ENCODE measurements at places on chromosomes 2 and 18. TPM values are rescaled to one million over a fixed set of nuclear protein-coding genes. Genes with fewer than 3 reads are reported as not detected.

DNA sequence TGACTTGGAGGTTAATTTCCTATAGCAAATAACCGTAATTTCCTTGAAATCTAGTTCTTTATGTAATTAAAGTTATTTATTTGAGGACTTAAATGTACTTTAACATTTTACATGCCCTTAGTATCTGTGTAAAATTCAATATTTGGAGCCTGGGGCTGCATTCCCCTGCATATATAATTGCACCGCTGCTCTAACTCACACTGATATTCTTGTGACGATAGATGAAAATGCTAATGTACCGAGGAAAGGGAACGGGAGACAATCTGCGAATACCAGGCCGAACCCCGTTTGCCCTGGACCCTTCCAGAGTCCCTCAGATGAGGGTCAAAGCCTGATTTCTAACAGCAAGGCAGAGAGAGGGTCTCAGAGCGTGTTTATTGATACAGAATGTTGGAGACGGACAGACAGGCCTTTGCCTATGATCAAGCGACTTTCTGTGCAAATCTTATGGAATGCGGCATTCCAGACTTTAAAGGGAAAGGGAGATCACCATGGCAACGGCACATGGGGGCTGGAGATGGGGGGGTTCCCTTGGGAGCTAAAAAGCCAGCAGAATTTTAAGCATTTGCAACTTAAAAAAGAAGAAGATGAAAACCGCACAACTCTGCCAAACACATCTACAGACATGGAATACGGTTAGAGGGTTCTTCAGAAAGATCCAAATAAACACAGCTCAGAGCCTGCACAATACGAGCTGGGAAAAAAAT is 57.6 kb upstream of the TWIST2 start:
- H3K27me3 ChIP-seq, result no peaks in the 10 kb centered on the region
- H3K4me3 ChIP-seq, result no peak overlapping the region
- DNase-seq, result no peak
- H3K36me3 ChIP-seq, result no peaks in the 10 kb centered on the region

DNA sequence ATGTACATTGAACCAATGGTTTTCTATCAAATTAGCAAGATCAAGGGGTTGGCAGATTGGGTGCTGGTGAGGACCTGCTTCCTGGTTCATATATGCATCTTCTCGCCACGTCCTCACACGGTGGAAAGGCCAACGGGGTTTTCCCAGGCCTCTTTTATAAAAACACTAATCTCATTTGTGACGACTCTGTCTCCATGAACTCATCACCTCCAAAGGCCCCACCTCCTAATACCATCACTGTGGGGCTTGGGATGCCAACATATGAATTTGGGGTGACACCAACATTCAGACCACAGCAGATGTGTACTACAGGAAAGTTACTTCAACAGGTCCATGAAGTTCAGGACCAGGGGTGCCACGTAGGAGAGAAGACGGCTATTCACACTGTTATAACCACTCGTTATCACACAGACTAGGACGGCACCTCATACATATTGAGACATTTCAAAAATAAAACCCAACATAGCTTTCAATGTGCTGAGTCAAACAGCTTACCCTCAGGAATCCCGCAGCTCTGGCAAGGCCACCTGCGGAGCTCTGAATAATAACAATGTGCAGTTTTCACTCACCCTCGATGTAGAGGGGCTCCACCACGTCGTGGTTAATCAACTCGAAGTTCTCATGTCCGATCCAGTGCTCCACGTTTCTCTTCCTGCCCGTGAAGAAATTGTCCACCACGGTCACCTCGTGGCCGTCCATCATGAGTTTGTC is 49.3 kb downstream of the UXS1 start:
- no peak overlapping the region for H3K27ac ChIP-seq
- H3K36me3 ChIP-seq, result no peaks in the 10 kb centered on the region
- no peaks in the 10 kb centered on the region for H3K27me3 ChIP-seq

DNA sequence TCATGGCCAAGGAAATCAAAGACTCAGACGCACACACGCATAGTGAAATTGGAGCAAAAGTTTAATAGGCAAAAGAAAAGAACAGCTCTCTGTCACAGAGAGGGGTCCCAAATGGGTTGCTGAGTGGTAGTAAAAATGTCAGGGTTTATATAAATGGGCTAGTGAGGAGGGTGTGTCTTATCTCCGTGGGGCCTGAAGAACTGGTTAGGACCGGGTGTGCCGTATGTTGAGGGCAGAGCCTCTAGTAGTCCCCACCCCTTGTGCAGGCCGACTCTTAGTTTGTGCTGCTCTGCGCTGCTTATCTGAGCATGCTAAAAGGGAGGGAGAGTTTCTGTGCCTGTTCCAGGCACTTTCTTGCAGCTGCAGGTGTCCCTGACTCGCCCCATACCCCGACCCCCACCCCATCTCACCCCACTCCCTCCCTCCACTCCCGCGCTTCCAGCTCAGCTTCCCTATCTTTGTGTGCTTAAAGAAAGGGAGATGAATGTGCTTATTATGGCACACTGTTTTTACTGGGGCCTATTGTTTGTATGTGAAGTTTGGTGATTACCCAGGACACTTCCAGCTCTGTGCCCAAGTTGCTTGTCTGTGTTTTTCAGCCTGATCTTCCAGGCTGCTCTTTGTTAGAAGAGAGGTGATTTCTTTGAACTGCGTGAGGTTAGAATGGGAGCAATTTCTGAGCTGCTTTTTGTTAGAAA is 167.4 kb downstream of the SPAG16 start:
- peaks cover 10% of the 10 kb centered on the region for H3K4me1 ChIP-seq
- H3K36me3 ChIP-seq, result no peaks in the 10 kb centered on the region
- H3K27me3 ChIP-seq, result no peaks in the 10 kb centered on the region
- no peak overlapping the region for H3K4me3 ChIP-seq
- H3K27ac ChIP-seq, result no peak overlapping the region

EFEMP1 gene
- 0.34 TPM for total RNA-seq

KATNAL2 gene
- total RNA-seq, result 2.0 TPM

RALBP1 gene
- 66.2 TPM for total RNA-seq

DNA sequence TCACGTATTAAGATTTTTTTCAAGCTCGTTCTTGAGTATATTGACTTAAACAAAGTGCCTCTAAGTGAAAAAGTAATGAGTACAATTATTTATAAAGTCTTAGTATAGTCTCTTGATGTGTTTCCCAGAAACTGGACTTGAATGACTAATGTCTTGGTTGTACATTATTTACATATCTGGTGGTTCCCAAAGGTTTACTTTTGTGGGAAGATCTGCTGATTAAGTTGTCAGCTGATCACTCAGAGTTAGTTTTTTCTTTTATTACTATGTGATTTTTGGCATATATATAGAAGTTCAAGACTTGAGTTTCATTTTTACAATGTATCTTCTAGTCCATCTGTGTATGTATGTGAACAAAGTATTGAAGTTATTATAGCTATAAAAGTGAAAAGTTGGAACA is 29.5 kb downstream of the RNF144A start:
- H3K4me3 ChIP-seq, result no peak overlapping the region
- H3K4me1 ChIP-seq, result no peaks in the 10 kb centered on the region
- H3K27ac ChIP-seq, result no peak overlapping the region
- no peaks in the 10 kb centered on the region for H3K36me3 ChIP-seq
- no peaks in the 10 kb centered on the region for H3K27me3 ChIP-seq
- DNase-seq, result no peak

RMDN2 gene
- 4.5 TPM for total RNA-seq

DNA sequence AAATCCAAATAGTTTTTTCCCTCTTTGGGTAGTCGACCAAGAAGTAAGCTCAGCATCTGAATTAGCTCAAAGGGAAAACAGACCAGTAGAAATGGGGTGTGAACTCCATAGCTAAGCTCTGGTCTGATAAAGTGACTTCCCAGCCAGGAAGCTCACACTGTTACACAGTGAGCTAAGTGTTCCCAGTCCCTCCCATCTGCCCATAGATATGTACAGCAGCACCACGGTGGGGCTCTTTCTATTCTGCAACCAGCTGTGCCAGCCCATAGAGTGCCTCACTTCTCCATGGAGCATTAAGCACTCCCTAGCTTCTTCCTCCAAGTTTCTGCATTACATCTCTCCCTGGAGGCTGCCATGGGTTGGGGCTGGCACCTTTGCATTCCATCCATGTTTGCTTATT is 27.6 kb upstream of the NEMP2 start:
- no peaks in the 10 kb centered on the region for H3K36me3 ChIP-seq
- DNase-seq, result no peak
- H3K27me3 ChIP-seq, result no peaks in the 10 kb centered on the region
- H3K27ac ChIP-seq, result no peak overlapping the region
- no peak overlapping the region for H3K4me3 ChIP-seq

DSC2 gene
- 33.4 TPM for total RNA-seq

FOXI3 gene
- not detected for total RNA-seq

DNA sequence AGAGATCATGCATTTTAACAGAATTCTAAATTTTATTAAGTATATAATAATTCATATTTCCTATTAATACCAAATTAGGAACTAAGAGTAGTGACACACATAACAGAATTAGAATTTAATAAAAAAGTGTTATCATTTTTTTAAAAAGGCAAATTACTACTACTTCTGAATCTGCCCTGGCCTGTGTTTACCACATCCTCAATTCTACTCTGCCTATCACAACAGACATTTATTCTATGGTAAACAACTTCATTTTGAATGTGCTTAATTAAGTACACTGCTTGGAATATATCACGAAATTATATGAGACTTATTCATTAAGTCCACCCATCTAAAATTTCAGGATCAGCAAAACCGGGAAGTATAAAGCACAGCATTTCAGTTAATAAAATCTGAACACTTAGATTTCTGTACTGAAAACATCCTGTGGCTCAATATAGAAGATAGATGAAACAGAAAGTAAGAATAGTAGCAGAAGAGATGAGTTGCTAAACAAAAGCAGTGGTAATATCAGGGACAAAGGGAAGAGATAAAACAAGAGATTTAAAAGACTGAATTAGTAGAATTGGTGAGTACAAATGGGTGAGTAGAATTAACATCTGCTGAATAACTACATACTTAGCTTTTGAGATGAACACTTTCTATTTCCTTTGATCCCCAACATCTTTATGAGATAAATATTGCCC is 3.7 kb downstream of the SMC6 start:
- no peak overlapping the region for H3K4me3 ChIP-seq
- peaks cover 16% of the 10 kb centered on the region for H3K4me1 ChIP-seq
- H3K36me3 ChIP-seq, result peaks cover 2% of the 10 kb centered on the region
- no peak overlapping the region for H3K27ac ChIP-seq

- H3K27ac ChIP-seq, result no peak overlapping the region
- no peak for DNase-seq
- no peaks in the 10 kb centered on the region for H3K4me1 ChIP-seq
- peaks cover 6% of the 10 kb centered on the region for H3K27me3 ChIP-seq
Observed at GRCh38 chr2:238854699-238855229, 6.9 kb downstream of the TWIST2 start.

FAM117B gene
- 9.1 TPM for total RNA-seq

DNA sequence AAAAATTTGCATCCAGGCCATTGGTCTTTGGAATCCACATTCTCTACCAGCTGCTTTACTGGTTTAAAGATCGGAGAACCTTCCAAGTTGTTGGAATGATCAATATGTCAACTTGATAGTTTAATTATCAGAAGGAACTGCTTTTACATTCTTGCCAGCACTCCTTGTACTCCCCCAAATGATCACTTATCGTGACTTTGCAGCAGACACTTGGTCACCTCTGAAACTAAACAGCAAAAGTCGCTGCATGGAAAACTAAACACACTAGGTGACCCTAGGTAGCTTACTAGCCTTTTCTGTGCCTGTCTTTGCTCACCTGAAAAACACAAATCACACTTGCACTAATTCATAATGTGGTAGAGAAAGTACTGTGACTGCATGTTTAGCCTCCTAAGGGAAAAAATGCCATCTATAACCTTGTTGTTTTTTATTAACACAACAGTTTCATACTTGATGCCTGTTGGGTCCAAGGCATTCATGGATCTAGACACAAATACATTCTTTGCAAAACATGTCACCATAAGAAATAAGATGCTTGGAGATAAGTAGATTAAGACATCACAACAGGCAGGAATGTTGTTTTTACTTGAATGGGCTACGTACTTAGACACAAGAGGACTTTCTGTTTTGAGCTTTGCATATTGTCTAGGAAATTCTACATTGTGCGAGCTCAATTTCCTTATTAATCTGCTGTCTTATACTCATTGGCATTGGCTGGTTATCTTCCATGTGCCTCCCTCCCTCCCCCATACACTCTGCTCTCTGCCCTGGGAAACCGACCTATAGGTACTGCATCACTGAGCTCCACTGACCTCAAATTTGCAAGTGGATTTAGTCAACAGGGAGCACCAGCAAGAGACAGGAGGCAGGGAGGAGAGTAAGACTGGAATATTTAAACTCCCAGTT is 219.1 kb upstream of the STK17B start:
- no peaks in the 10 kb centered on the region for H3K27me3 ChIP-seq
- H3K4me1 ChIP-seq, result no peaks in the 10 kb centered on the region
- H3K4me3 ChIP-seq, result no peak overlapping the region
- H3K36me3 ChIP-seq, result no peaks in the 10 kb centered on the region

GRCh38 chr18:23225503-23225902 is 90.2 kb downstream of the CABLES1 start:
- H3K27ac ChIP-seq, result no peak overlapping the region
- H3K27me3 ChIP-seq, result no peaks in the 10 kb centered on the region

GRCh38 chr2:158905784-158906183 is 62.7 kb upstream of the TANC1 start:
- no peaks in the 10 kb centered on the region for H3K4me1 ChIP-seq
- no peak overlapping the region for H3K27ac ChIP-seq
- H3K4me3 ChIP-seq, result no peak overlapping the region
- H3K27me3 ChIP-seq, result no peaks in the 10 kb centered on the region

DNA sequence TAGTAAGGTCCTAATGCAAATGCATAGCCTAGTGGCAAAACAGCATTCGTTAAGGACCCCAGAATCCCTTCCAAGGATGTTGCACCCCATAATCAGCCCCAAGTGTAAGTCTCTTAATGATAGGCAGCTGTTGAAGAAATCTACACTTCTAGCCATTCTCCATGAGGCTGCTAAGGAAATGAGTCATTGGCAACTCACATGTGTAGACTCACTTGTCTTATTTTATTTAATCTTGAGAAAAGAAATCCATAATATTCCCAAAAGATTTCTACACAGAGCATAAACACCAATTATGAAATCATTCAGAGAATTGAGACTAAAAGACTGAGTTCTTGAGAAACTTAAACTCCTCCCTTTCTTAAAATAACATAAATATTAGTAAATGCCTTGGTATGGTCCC is 52.4 kb downstream of the AKAIN1 start:
- H3K27me3 ChIP-seq, result no peaks in the 10 kb centered on the region
- no peaks in the 10 kb centered on the region for H3K36me3 ChIP-seq
- H3K4me1 ChIP-seq, result no peaks in the 10 kb centered on the region
- no peak overlapping the region for H3K4me3 ChIP-seq
- H3K27ac ChIP-seq, result no peak overlapping the region
